ENCODE measurements at places on chromosomes 16 and 17.
A peak's percentile ranks its signal among the peaks of the same experiment; 100 is the strongest.

DNA sequence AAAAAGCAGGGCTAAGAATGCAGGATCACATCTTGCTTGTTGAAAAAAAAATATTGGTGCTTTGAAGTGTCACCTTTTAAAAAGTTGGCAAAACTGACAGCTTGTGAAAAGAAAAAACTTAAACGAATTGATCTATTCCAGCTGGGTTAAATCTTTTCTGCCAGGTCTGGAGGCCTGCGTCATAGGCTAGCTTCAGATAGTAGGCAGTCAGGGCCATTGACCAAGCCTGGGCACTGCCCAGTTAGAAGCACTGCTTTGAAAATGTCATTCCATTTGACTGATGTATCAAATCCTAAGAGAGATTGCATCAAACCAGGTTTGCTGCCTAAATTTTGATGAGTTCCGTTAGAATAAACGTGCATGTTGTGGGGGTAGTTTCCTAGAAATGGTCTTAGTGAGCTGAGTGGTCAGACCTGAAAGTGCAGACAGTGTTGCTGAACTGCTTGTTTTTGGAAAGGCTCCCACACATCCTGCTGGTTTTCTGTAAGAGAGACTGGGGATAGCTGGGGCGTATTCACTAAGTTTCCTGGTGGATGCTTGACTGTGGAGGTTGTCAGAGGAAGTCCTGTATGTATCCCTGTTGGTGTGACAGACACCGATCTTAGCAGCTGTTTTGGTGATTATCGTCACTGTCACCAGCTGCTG is 38.8 kb downstream of the NUP88 start:
- peak; percentile 11 for DNase-seq

GRCh38 chr17:17887752-17888304 is 51.0 kb upstream of the SREBF1 start:
- no peak for DNase-seq

DNA sequence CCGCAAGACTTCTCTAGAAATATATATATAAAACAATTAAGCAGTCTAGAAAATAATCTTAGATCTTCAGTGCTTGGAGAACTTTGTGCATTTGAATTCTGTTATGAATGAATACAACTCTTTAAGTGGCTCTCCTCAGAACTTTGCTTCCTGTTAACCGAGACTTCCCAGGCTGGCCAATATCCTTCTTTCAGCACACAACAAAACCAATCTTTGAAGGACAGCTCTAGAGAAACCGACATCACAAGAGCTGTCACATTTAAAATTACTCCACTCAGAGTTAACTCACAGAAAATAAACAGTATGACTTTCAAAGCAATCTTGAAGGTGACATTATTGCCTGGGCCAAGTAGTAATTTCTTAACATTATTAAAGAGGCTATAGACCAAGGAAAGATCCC is 49.7 kb upstream of the ITGA2B start:
- DNase-seq, result no peak

- DNase-seq, result peak; percentile 61
Observed at GRCh38 chr16:69166221-69166833, 20.6 kb upstream of the SNTB2 start.

- no peak for DNase-seq
Observed at GRCh38 chr17:62084585-62084984, 19.5 kb upstream of the MED13 start.

DNA sequence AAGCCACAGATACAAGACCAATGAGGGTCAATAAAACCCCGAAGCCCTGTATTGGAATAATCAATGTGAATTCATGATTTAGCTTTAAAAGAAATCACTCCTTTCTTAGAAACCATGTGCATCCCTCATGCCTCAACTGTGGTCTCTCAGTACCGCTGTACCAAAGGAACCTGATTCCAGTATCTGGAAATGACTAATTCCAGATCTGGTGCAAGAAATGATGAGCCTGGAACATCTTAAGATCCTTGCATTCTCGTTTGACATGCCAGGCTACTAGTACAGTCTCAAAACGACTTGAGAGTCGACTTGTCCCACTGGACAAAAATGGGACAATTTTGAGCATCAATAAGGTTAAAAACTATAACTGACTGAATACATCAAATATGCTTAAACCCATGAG is 21.2 kb downstream of the USP31 start:
- DNase-seq, result no peak

- no peak for DNase-seq
Observed at GRCh38 chr16:15398618-15399316, 3.2 kb downstream of the MPV17L start.

GRCh38 chr16:64808474-64808873 is 313.4 kb downstream of the CDH11 start:
- DNase-seq, result no peak

DNA sequence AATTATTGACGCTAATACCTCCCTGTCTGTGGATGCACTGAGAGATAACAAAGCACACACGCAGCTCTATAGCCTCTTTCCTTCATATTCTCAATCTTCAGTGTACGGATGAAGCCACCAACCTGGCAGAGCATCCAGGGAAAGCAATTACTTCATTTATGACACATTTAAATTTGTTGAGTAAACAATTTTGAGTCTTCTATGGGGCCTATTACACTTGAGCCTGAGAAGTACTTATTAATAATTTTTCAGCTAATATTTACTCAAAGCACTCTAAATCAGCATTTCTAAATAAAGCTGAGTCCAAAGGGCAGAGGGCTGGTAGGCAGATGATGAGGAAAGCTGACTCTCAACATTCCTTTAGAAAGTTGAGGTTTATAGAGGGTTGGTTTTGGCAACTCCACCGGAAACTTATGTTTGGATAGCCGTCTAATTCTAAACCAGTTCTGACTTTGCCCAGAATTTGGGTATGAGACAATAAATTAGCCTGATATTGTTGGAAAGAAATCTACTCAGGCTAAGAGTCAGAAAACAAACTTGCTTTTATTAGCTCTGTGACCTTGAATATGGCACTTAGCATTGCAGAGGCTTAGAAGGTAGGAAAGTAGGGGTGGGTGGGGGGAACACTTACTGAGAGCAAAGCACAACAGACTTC is 643.5 kb downstream of the CDH11 start:
- peak; percentile 67 for DNase-seq

- DNase-seq, result no peak
Observed at GRCh38 chr16:69618721-69619120, 53.0 kb downstream of the NFAT5 start.

- no peak for DNase-seq
Observed at GRCh38 chr17:8821446-8822105, 22.4 kb upstream of the MFSD6L start.

DNA sequence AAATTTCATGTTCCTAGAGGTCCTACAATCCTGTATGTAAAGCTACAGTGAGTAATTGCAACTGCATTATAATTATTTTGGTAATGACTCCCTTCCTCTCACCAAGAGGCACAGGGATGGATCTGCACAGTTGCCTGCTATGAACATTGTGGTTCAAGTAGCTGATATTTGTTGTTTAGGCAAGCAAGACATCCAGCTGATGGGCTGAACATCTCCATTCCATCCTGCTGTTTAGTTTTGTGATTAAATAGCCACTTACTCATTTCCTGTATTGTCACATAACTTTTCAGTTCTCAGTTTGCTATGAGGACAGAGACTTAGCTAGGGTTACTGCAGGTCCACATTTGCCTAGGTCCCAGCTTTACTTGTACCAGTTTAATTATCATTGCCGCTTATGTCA is 181.2 kb upstream of the TBX2 start:
- peak; percentile 61 for DNase-seq

DNA sequence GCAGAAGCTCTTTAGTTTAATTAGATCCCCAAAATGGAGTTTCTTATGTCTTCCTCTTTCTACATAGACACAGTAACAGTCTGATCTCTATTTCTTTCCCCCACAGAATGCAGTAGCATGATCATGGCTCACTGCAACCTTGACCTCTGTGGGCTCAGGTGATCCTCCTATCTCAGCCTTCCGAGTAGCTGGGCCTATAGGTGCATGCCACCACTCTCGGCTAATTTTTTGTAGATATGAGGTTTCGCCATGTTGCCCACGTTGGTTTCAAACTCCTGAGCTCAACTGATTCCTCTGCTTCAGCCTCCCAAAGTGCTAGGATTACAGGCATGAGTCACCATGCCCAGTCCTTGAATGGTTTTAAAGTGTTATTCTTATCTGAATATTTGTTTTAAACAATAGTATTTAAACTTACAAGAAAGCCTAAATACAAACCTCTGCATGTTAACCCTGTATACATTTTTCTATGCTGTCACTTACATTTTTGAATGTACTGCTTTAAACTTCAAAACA is 120.6 kb downstream of the GOSR1 start:
- DNase-seq, result no peak

DNA sequence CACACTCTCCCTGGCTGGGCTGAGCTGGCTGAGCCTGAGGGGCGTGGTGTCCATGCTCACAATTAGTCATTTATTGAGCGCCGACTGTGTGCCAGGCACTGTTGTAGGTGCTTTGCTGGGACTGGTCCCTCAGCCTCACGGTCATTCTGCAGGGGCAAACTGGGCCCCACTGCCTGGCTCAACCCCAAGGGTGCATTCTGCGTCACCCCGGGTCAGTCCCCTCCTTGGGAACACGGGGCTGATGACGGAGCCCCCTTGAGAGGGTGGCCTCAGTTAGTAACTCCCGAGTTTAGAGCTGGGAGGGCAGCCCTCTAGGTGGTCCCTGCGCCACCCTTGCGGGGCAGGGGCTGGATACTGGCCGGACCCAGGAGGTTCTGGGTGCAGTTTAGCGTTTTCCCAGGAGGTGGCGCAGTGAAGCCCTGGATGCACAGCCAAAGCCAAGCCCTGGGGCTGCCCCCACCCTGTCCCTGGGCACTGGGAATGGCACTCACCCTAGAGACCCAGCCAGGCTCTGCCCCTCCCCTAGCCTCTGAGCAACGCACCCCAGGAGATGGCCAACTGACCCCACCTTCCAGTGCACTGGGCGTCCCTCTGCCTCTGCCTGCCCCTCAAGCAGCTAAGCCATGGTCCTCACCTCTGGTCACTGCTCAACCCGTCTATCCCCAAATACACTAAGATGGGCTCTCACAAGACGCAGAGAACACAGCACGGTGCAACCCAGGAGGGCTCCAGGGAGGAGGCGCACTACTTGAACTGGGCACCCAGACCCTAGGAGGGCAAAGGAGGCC is 243.2 kb upstream of the GSE1 start:
- no peak for DNase-seq

- peak; percentile 58 for DNase-seq
Observed at GRCh38 chr16:17397499-17397891, 73.3 kb downstream of the XYLT1 start.

GRCh38 chr16:53534206-53534605 is 31.2 kb upstream of the AKTIP start:
- DNase-seq, result no peak

All from fibroblast of lung (primary cell).